ENCODE measurements at places on chromosomes 11 and 22.

DNA sequence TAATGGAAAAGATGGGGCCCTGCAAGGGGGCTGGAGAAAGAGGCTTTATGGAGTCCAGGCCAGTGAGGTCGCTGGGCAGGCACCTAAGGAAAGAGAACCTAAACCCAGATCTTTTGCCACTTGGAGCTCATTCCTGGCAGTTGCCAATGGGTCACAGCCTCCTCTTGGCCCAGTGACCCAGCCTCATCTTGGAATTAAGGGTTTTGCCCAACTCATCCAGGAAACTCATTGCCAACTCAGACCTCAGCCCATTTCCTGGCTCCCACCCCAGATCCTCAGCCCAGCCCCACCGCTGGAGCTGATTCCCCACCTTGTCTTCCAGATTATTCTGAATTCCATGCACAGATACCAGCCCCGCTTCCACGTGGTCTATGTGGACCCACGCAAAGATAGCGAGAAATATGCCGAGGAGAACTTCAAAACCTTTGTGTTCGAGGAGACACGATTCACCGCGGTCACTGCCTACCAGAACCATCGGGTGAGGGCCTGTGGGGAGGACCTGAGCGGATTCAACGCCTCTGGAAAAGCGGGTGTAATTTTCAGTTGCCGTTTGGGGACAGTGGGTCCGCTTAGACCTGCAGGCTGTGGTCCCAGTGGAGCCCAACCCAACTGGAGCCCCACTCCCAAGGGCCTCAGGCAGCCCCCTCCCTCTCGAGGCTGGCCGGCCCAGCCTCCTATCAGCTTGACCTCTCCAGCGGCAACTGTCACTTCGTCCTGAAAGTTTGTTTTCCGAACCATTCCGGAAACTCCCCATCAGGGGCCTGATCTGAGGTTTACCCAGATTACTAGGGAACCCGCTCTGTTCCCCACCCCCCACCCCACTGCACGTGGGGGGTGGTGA, 4.3 kb downstream of the TBX1 start:
- DNase-seq: no peak

GRCh38 chr11:44298862-44299261, 11.1 kb downstream of the ALX4 start:
- no peak for DNase-seq

DNA sequence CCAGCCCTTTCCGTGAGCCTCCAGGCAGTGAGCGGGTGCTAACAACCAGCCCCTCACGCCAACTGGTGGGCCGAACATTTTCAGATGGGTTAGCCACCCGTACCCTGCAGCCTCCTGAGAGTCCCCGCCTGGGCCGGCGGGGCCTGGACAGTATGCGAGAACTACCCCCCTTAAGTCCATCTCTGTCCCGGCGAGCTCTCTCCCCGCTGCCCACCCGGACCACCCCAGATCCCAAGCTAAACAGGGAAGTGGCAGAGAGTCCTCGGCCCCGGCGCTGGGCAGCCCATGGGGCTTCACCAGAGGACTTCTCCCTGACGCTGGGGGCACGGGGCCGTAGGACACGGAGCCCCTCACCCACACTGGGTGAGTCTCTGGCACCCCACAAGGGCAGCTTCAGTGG, 20.6 kb downstream of the PHLDB1 start:
- DNase-seq: no peak

DNA sequence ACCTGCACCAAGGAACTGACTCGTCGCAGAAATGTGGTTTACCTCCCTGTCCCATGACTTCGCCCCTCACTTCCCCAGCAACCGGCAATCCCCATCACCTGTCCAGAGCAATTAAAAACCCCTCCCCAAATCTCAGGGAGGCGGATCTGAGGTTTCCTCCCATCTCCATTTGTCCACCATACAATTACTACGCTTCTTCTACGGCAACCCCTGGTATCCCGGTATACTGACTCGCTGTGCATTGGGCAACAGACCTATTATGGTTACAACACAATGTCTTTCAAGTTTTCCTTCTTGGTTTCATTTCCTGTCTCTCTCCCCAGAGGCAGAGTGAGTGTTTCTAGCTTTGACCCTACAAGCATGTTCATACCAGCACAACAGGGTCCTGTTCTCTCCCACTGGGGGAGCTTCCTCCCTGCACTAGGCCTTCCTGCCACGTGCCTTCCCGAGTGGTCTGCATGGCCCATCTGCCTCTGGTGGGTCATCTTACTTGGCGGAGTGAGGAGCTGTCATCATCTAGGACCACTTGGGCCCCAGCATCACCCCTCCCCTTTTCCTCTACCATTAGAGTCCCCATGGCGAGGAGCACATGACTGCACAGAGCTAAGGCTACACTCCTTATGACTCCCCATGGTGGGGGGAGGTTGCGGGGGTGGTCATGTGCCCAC, 30.3 kb upstream of the NAP1L4 start:
- no peak for DNase-seq

- DNase-seq: no peak
Observed at GRCh38 chr22:28249402-28249801, 330.3 kb upstream of the PITPNB start.

DNA sequence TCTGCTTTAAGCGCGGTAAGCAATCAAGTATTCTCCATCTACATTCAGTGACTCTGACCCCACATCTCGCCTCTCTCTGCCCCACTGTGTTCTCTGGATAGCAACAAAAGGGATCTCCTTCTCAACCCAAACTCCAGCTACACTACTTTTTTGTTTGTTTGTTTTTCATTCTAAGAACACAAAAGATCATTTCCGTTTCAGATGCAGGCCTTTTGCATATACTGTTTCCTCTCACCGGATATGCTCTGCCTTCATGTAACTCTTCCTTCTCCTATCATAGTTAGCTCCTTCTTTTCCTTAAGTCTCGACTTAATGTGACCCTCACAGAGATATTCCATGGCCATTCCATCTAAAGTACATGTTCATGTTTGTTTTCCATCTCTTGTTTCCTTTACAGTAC, 179.8 kb upstream of the MTMR2 start:
- DNase-seq: no peak

DNA sequence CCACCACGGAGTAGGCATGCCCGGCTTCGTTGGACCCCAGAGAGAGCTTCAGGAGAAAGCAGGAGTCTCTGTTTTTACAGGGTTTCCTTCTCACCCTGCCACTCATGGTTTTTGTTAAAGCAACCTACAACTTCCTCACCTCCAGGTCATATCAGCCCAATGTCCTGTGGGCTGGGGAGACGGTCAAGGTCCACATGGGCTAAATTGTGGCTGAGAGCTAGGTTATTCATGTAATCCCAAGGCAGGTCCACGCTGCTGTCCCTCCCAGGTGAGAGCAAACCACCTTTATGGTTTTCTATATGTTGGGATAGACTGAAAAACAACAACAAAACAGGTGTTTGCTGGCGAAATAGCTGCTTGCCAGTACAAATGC, 19.5 kb downstream of the TSPAN32 start:
- DNase-seq: no peak

- DNase-seq: no peak
Observed at GRCh38 chr22:38954414-38955043, 2.9 kb upstream of the APOBEC3A start.

DNA sequence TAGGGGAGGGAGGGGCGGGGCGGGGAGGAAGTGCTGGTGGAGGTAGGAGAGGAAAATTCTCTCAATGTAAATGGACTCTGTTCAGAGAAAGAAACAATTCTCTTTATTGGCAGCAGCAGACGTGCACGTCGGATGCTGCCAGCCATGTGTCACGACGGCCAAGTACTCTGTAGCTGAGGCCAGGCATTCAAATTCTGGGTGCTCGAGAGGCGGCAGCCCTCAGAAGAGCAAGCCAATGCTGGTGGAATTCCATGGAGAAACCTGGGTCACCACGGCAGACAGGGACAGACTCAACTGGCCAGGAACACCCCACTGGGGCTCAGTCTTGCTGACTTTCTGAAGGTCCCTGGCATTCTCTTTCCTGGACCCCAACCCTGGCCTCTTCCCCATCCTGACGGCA, 90.8 kb downstream of the ABTB2 start:
- DNase-seq: no peak

DNA sequence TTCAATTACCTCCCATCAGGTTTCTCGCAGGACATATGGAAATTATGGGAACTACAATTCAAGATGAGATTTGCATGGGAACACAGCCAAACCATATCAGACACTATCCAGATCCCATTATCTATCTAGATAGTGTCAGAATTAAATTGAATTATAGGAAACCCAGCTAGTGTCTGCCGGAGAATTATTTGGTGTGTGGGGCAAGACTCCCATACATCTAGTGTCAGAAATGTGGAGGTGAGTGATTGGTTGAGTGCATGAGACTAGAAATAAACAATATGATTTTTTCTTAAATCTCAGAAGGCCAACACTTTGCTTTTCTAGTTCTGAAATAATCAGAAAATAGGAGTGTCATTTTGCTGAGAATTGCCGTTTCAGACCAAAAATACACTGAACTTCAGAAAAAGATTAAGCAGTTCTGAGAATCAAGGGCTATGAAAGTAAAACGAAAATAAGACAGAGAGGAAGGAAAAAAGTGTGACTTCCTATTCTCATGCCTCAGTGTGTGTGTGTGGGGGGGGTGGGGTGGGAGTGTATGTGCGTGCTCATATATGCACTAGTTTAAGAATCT, 21.3 kb downstream of the CASP12 start:
- DNase-seq: no peak

DNA sequence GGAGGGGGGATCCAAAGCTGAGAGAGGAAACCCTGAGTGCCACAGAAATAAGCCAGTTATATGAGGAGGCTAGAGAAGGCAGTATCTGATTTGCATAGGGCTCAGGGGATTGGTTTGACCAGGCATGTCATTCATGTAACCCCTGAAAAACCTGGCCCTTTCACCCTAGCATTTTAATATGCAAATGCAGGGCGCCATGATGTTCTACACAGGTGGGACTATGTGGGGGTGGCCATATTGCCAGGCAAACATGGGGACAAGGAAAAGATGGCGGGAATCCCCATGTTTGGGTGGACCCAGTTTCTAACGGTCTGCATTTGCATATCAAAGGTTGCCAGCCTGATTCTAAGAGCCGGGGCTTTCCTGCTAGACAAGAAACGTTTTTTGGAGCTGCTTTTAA, 27.2 kb downstream of the CSF2RB start:
- DNase-seq: no peak
